NCI-H774 (cell line): ENCODE measurements at places on chromosomes 2 and 18.

DNA sequence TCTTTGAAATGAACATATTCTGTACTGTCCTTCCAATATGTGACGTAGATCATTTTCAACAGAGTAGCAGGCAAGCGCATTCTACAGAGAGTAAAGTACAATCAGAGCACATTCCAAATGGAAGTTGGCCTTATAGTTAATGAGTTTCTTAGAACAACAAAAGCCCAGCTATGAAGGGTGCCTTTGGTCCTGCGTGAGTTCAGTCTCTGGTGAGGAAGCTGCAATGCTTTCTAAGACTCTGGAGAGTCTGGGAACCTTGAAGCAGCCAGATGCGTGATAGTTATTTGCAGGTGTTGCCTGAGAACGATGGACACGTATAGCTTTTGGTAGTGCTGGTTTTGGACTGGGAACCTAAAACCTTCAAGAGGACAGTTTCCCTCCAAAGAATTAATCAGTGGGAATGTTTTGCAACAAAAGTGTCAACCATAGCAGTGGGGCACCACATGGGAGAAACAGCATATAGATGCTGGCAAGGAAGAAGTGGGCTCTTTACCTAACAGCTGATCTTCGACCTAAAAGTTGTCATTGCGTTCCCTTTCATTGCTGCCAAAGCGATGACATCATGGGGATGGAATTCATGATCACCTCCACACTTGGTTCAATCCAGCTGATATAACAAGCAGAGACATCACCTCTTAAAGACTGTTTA, 9.3 kb upstream of the SNORC start:
- DNase-seq = no peak

- no peak for DNase-seq
Observed at GRCh38 chr18:13313006-13313686, 94.6 kb downstream of the LDLRAD4 start.

DNA sequence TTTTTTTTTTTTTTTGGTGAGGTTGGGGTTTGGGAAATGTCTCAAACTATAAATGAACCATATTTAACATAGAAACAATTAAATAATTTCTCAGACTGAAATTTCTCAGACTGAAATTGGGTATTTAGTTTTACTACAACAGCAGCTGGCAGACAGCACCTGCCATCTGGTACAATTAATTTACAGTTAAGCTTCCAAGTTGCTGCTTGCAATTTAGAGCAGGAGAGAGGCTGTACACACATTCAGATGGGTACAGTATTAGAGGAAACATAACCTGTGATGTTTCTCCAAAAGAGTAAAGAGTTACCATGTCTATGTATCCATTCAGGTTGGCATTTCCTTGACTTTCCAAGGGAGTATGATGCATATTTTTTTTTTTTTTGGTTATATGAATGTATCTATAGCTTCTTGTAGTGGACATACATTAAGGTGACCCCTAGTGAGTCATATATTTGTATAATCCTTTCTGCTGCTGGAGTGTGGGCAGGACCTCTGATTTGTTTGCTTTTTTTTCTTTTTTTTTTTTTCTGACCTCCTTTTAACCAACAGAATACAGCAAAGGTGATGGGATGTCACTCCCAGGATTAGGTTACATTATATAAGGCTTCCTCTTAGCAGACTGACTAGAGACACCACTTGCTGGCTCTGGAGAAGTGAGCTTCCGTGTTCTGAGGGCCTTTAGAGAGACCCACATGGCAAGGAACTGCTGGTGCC, 201.7 kb downstream of the PTH2R start:
- peak; percentile 50 for DNase-seq

DNA sequence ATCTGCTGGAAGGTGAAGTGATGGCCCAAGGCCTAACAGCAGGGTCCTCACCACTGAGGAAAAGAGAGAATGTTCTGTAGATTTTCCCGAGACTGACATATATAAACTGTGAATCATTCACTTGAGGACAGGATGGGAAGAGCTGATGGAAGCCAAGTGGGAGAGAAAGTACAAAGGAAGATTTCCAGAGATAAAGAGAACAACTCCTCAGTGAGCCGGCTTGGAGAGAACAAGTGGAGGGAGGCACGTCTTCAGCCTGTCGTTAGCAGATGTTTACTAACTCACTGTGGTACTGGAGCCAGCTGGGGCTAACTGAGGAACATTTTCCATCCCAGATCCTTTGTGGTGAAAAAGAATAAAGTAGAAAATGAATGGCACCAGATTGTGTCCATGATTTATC, 552.9 kb upstream of the TNP1 start:
- DNase-seq = no peak

DNA sequence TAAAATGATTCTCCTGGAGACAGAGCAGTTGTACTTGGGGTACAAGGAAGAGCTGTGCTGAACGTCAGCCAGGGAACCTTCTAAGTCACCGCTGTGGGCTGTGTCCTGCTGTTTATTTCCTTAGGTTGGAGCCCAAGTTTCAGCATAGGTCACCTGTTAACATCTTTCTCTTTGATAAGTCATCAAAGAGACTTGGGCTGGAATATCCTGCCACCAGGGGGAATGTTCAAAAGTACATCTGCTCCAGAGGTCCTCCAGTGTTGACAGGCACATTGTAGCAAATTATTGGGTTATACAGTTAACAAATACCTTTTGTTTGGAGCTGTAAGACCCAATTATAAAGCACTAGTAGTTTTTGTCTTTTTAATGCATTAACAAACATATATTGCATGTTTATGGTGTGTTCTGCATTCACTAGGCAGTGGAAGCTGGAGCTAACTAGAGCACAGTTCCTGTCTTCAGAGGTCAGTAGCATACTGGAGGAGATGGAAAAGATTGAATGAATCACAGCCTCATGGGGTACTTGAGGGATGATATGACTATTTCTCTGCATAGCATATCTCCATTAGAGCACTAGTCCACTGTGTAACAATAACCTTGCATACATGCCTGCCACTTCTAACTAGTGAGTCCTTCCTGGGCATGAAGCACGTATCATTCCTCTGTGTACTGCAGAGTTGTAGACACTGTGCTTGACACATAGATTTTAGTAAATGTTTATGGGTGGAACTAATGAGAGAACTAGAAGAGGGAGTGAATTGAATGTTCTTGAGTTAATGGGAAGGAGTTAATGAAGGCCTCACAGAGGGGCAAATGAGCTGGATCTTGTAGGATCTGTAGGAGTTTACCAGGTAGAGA, 182.1 kb downstream of the AGAP1 start:
- DNase-seq = no peak

GRCh38 chr18:7946734-7947377, 379.7 kb downstream of the PTPRM start:
- peak; percentile 32 for DNase-seq

- DNase-seq = no peak
Observed at GRCh38 chr2:133475610-133476009, 92.7 kb downstream of the NCKAP5 start.

DNA sequence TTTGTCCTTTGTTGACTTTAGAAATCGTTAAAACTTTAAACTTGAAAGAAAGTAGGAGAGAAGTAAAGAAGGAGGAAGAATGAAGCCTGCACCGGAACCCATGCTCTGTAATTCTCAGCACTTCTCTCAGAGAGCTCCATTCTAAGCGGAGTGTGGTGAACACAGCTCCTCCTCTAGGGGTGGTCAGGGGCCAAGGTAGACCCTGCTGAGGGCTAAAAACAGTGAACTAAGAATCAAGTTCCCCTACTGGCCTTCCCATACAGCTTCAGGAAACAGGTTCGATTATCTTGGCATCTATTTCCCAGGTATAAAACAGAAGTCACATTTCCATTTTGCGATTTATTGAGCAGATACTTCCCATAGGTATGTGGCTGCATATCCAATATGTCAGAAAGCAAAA, 92.7 kb upstream of the ASAP2 start:
- DNase-seq = no peak

GRCh38 chr2:14424478-14425390, 207.8 kb upstream of the LRATD1 start:
- DNase-seq = no peak

DNA sequence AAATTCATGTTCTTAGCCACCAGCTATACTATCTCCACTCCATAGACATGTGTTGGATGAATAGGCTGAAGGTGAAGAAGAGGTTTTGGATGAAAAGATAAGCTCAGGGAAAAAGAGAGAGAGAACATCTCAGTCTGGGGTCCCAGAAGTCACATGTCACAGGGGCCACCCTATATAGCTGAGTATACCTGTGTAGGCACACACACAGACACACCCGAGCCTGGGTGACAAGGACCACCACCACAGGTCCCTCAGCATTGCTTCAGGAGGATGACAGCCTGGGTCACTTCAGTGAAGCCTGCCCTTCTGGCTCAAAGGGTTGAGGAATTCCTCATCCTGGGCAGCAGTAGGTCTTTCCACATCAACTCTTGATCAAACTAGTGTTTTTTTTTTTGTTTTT, 56.2 kb downstream of the POLR1A start:
- DNase-seq = no peak

DNA sequence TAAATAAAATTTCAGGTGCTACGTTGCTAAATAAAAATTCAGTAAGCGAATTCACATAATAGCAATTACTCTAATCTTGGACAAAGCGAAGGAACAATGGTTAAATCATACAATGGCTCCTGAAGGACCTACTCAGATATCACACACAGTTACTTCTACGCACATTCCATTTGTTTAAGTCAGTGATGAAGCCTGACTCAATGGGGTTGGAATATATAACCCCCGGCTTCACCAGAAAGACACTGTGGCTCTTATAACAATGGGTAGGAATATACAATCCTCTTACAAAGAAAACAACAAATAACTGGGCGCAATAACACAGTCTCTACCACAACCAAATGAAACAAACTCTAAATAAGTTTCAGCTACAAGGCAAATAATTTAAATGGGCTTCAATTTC, 349.5 kb downstream of the IRS1 start:
- DNase-seq = no peak

DNA sequence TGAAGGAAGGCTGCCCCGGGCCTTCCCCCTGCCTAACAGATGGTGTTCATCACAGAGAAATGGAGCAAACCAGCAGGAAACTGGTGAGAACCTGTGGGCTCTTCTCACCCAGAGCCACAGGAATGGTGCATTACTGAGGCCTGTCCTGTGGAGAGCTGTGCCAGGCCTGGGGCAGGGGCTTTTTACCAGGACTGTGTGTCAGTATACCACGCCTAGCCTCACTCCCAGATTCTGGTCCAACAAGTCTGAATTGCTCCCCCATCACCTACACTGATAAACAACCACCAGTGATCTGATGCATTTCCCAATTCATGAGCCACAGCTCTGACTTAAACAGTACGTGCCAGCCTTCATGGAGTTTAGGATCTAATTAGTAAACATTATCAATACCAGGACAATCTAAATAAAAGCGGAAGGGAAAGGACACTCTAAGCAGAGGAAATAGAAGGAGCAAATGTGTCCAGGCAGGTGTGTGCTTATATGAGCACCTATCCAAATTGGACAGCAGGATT, 8.9 kb upstream of the DGUOK start:
- DNase-seq = no peak

DNA sequence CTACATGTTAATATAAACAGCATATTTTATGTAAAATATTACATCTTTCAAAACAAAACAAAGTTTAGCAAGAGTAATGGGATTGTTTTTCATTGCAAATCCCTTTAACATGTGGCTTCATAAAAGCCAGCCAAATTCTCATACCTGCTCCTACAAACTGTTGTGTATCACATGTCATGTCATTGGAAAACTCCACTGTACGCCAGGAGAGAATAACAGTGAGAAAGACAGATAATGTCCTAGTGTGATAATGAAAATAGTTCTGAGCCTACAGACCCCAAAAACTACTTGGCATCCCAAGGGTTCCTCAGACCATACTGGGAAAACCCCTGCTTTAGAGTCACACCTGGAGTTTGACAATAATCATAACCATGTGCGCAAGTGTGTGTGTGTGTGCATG, 182.7 kb upstream of the HNRNPA3 start:
- no peak for DNase-seq

DNA sequence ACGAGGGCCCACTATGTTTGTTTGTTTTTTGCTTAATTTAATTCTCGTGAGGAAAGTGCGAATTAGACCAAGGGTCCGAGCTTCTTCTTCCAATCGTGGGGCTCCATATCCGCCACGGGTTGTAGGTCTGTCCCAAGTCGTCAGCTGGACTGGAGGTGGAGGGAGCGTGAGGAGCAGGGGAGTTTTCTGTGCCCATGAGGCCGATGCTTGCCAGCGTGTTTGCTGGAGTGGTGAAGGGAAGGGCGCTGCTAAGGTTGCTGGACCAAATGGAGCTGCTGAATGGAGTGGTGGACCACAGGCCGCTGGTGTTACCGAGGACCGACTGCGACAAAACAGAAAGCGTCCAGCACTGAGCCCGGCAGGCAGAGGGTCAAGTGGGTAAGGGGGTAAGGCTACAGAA, 43.7 kb downstream of the ZAP70 start:
- no peak for DNase-seq

GRCh38 chr2:26917135-26917836, 53.2 kb upstream of the MAPRE3 start:
- no peak for DNase-seq

DNA sequence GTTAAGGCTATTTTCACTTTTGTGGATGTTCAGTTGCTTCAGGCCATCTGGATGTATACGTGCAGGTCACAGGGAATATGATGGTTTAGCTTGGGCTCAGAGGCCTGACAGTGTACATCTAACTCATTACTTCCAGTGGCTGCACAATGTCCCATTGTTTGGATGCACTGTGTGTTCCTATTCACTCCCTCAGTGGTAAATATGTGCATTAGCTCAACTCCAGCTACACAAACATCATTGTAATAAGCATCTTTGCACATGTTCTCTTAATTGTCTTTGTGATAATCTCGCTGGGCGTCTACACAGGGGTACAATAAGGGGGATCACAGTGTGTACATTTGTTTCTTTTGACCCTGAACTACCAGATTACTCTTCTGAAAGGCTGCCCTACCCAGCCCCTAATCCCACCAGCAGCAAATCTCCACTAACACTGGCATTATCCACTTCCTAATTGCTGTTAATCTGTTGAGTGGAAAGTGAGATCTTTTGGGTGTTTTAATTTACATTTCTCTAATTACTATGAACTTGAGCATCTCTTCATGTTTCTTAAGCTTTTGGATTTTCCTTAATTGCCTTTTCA, 56.1 kb upstream of the POLE4 start:
- DNase-seq = peak; percentile 34

DNA sequence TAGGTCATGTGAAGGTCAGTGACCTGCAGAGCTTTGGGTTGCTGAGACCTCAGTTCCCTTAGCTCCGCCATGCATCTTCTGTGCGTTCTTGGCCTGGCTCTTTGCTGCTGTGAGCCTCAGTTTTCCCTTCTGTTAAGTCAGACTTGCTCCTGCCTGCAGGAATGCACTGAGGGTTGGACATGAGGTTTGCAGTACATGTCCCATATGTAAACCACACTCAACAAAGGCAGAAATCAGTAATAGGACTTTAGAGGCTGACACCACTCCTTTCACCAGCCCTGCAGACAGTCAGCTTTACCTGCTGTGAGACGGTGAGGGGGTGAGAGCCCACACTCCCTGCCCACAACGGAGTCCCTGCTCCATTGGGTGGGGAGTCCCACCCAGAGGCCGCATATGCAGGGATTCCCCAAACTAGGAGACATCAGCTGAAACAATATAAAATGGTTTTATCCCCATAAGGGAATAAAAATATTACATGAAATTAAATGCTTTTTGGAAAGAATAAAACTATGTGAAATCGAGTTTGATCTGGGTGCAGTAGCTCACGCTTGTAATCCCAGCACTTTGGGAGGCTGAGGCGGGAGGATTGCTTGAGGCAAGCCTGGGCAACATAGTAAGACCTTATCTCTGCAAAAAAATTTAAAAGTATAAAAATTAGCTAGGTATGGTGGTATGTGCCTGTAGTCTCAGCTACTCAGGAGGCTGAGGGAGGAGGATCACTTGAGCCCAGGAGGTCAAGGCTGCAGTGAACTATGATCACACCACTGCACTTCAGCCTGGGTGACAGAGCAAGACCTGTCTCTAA, 55.1 kb downstream of the MYO7B start:
- DNase-seq = no peak

- no peak for DNase-seq
Observed at GRCh38 chr2:236612737-236613136, 43.1 kb downstream of the ACKR3 start.
